Activated T-cell treated with anti-CD3 and anti-CD28 coated beads, Interleukin-2, amount 50 U/mL, for 4 hours (primary cell): ENCODE measurements at places on chromosomes 1 and 21. TPM values are rescaled to one million over a fixed set of nuclear protein-coding genes. Genes with fewer than 3 reads are reported as not detected.

MAEL gene
- 0.18 TPM for total RNA-seq

S100A3 gene
- total RNA-seq, result not detected

KRTAP19-2 gene
- not detected for total RNA-seq

TMEM52 gene
- 2.5 TPM for total RNA-seq

LCE1C gene
- not detected for total RNA-seq

ZNF593OS gene
- not detected for total RNA-seq

GJC2 gene
- total RNA-seq, result 0.79 TPM

DENND2D gene
- 134 TPM for total RNA-seq

ACKR1 gene
- total RNA-seq, result not detected

MIXL1 gene
- not detected for total RNA-seq

NUAK2 gene
- total RNA-seq, result 1.5 TPM

SLAMF7 gene
- 80.5 TPM for total RNA-seq

GRIK3 gene
- total RNA-seq, result not detected

PM20D1 gene
- total RNA-seq, result 0.24 TPM

AGMAT gene
- 21.2 TPM for total RNA-seq

RHD gene
- not detected for total RNA-seq

CYP4A11 gene
- total RNA-seq, result not detected

F5 gene
- total RNA-seq, result 151 TPM

C1orf185 gene
- not detected for total RNA-seq

TMEM82 gene
- total RNA-seq, result not detected

HES3 gene
- not detected for total RNA-seq

TTC24 gene
- 5.4 TPM for total RNA-seq

MATN1 gene
- total RNA-seq, result 2.0 TPM

KCND3 gene
- total RNA-seq, result not detected

AMY1A gene
- not detected for total RNA-seq

PCAT6 gene
- not detected for total RNA-seq

STPG1 gene
- total RNA-seq, result 4.2 TPM

USH2A gene
- total RNA-seq, result not detected
